ENCODE measurements at places on chromosomes 12 and 14.
A peak's percentile ranks its signal among the peaks of the same experiment; 100 is the strongest.

DNA sequence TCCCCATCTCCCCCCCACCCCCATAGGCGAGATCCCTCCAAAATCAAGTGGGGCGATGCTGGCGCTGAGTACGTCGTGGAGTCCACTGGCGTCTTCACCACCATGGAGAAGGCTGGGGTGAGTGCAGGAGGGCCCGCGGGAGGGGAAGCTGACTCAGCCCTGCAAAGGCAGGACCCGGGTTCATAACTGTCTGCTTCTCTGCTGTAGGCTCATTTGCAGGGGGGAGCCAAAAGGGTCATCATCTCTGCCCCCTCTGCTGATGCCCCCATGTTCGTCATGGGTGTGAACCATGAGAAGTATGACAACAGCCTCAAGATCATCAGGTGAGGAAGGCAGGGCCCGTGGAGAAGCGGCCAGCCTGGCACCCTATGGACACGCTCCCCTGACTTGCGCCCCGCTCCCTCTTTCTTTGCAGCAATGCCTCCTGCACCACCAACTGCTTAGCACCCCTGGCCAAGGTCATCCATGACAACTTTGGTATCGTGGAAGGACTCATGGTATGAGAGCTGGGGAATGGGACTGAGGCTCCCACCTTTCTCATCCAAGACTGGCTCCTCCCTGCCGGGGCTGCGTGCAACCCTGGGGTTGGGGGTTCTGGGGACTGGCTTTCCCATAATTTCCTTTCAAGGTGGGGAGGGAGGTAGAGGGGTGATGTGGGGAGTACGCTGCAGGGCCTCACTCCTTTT is 2.7 kb downstream of the GAPDH start:
- peak; percentile 25 for DNase-seq

DNA sequence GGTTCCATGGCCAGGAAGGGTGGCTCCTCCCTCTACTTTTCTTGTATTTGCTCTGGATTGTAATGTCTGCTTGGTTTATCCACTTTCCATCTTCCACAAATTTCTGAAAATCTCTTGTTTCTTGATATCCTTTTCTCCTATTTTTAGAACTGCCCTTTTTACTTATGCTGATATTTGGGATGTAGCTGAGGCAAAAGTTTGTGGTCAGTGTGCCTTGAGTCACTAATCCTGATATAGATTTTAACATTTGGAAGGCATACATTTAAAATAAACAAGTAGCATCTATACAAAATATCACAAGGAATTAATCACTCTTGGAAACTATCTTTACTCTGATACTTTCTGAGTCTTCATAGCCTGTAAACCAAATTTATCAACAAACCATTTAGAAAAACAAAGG is 11.0 kb downstream of the GRIP1 start:
- no peak for DNase-seq

DNA sequence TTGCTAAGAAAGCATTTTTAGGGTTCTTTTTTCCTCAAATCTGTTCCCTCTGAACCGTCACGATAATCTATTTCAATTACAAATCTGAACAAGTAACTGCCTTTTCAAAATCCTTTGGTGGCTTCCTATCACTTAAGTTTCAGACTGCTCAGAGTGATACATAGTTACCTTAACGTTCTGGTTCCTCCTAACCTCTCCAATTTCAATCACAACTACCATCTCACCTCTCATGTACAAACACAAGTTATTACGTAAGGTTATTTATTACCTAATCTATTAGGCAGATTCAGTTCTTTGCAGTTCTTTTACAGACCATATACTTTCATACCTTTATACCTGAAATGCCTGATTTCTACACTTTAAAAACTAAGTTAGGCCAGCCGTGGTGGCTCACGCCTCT is 12.1 kb downstream of the RNF212B start:
- DNase-seq: no peak

- no peak for DNase-seq
These were observed 39.8 kb upstream of the HMGA2 start for GRCh38 chr12:65784289-65785015.

DNA sequence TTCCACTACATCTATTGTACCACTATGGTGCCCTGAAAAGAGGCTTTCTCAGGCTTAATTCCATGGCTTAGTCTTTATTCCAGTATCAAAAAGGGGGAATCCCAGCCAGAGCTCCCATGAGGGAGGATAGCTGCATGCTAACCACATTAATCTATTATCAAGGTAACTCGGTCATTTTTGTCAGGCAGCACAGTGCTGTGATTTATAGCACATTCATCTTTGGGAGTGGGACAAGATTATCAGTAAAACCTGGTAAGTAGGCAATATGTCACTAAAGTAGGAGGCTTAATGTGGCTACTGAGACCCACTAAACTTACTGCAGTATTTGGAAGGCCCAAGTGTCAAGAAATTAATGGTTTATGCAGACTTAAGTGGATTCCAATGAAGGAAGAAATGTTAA is 58.9 kb downstream of the DAD1 start:
- no peak for DNase-seq

GRCh38 chr14:51327376-51327775 is 87.3 kb downstream of the TMX1 start:
- DNase-seq: no peak

- no peak for DNase-seq
These were observed 26.8 kb downstream of the AREL1 start for GRCh38 chr14:74685921-74686678.

GRCh38 chr12:98403936-98404335 is 111.5 kb upstream of the TMPO start:
- peak; percentile 7 for DNase-seq

GRCh38 chr14:38261620-38262019 is 5.7 kb upstream of the CLEC14A start:
- DNase-seq: no peak

- no peak for DNase-seq
These were observed 7.2 kb upstream of the SELPLG start for GRCh38 chr12:108640802-108641445.

DNA sequence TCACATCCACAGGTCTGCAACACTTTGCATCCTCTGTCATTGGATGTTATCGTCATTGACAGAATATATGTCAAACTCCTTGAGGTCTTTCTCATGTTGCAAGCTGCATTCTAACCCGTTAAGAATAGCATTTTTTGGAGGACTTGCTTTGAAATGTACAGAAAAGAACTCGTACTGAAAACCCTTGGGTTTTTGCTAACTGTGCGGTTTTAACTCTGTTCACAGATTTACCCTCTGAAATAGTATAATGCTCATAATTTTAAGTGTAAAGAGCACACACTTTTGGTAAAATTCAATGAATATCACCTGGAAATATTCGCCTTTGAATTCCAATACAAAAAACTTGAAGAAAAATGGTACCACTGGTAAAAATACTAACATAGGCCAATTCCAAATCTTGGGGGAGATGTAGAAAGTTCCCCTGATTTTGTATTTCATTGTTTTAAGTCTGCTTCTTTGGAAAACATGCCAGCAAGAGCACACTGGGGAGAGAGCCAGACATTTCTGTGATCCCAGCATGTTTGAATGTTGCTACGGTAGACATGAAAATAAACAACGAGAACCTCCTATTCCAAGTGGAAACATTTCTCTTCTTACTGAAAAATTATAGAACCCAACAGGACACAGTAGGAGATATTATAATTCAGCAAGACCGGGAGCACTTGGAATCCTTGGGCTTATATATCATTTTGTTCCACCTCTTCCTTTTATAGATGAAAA is 446.0 kb downstream of the AEBP2 start:
- no peak for DNase-seq

DNA sequence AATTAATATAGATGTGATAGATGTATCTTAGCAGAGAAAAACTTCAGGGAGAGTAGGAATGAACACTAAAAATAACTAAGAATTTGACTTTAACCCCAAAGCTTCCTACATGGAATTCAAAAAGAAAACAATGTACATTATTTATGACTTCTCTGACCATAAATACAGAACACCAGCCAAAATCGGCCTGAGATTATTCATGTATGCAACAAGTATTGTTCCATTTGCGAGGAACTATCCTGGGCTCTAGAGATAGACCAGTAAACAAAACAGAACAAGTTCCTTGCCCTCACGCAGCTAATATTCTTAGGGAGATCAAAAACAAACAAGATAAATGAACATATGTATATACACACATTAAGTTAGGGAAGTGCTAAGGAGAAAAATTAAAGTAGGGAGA is 432.3 kb upstream of the SOX5 start:
- no peak for DNase-seq

GRCh38 chr14:56953884-56954283 is 143.6 kb upstream of the OTX2 start:
- DNase-seq: no peak

GRCh38 chr12:66235626-66236281 is 46.7 kb downstream of the IRAK3 start:
- DNase-seq: no peak

GRCh38 chr14:85892251-85892650 is 362.3 kb downstream of the FLRT2 start:
- no peak for DNase-seq

All from GM12865 (cell line).